ENCODE measurements at places on chromosomes 3 and 15. TPM values are rescaled to one million over a fixed set of nuclear protein-coding genes. Genes with fewer than 3 reads are reported as not detected.

ELL3 gene
- total RNA-seq = 18.4 TPM

RARRES1 gene
- total RNA-seq = 72.0 TPM

IL17RB gene
- 13.4 TPM for total RNA-seq

NEIL1 gene
- total RNA-seq = 41.4 TPM

EPHA3 gene
- total RNA-seq = 6.6 TPM

GOLGA8Q gene
- total RNA-seq = 5.5 TPM

TMEM202 gene
- not detected for total RNA-seq

NR2E3 gene
- 1.2 TPM for total RNA-seq

SPTBN5 gene
- total RNA-seq = 0.87 TPM

HEG1 gene
- 45.3 TPM for total RNA-seq

FBXO40 gene
- total RNA-seq = not detected

HIGD1A gene
- 174 TPM for total RNA-seq

EEFSEC gene
- total RNA-seq = 10.8 TPM

CLDN16 gene
- total RNA-seq = not detected

RBMS3 gene
- total RNA-seq = 53.6 TPM

MAP3K13 gene
- 36.4 TPM for total RNA-seq

KIF15 gene
- total RNA-seq = 1.6 TPM

ASB14 gene
- total RNA-seq = not detected

CCR3 gene
- not detected for total RNA-seq

AHSG gene
- total RNA-seq = not detected

CELSR3 gene
- 1.1 TPM for total RNA-seq

UNC13C gene
- 0.12 TPM for total RNA-seq

ECT2 gene
- total RNA-seq = 14.8 TPM

MED12L gene
- 0.55 TPM for total RNA-seq

ATP13A4 gene
- 19.1 TPM for total RNA-seq

SH3GL3 gene
- not detected for total RNA-seq

ROPN1 gene
- 0.41 TPM for total RNA-seq

MASP1 gene
- 70.1 TPM for total RNA-seq

C3orf80 gene
- 0.38 TPM for total RNA-seq

RPL4 gene
- 1,829 TPM for total RNA-seq

FBXW12 gene
- total RNA-seq = not detected

IMPDH2 gene
- total RNA-seq = 114 TPM

DPPA2 gene
- total RNA-seq = not detected

CCDC13 gene
- total RNA-seq = 2.2 TPM

RHOV gene
- total RNA-seq = 3.5 TPM

LDHAL6B gene
- not detected for total RNA-seq

SNX22 gene
- 0.29 TPM for total RNA-seq

PRTG gene
- 0.78 TPM for total RNA-seq

SLC51B gene
- total RNA-seq = 76.2 TPM

BCHE gene
- 1.2 TPM for total RNA-seq

Measured in mucosa of descending colon (tissue), 3 donors.